ENCODE measurements at places on chromosomes 5 and 9.

DNA sequence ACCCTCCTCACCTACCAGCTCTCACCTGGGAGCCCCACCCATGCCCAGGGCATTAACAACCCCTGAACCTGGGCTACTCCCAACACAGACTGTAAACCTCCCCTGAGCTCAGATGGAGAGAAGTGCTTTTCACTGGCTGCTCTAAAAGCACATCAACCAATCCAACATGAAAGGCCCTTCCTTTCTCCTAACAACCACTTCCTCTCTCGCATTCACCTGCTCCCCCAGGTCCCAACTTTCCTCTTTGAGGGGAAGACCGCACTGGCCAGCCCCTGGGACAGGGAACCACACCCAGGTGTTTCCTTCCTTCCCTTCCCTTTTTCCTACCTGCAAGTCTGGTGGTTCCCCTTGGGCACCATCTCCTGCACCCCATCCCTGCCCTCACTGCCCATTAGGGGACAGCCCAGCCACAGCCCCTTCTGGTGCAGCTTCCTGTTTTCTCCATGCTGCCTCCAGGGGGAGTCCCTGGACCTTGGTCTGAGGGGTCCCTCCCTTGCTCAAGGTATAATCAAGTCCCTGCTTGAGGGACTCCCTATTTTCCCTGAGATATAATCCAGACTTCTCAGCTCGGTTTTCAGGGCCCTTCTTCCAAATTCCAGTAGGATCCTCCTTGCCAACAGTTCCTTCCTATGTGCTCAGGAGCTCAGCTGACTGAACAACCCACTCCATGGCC lies 30.5 kb upstream of the DAB2IP start:
- DNase-seq: no peak

DNA sequence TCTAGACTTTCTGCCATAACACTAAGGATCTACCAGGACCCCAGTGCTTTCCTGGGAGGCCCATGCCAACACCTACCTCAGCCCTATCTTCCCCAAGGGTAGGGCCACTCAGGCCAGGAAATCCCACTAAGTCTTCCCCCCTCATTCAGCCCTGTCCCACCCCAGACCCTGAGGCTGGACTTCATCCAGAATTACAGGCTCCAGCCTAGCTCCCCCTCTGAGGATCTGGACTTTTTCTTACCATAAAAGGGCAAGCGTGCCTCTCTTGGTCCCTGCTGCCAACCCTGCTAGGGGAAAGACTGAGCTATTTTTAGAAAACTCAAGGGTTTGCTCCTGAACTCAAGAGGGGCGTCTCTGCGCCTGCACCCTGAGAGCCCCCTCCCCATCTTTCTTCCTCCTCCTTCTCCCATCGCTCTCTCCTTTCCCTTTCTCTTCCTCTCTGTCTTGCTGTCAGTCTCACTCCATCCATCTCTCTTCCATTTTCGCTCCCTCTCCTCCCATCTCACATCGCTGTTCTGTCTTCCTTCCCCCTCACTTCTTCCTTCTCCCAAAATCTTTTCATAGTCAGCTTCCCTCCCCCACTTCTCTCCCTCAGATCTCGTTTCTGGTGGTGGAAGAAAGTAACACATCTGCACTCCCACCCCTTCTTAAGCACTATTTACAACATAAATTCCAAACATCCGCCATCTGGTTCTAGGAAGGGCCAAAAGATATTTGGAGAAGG lies 38.1 kb upstream of the IL17B start:
- peak; percentile 66 for DNase-seq

GRCh38 chr5:77644371-77645157 lies 6.1 kb upstream of the OTP start:
- DNase-seq: no peak

GRCh38 chr9:133106511-133107244 lies 14.4 kb downstream of the RALGDS start:
- DNase-seq: no peak

DNA sequence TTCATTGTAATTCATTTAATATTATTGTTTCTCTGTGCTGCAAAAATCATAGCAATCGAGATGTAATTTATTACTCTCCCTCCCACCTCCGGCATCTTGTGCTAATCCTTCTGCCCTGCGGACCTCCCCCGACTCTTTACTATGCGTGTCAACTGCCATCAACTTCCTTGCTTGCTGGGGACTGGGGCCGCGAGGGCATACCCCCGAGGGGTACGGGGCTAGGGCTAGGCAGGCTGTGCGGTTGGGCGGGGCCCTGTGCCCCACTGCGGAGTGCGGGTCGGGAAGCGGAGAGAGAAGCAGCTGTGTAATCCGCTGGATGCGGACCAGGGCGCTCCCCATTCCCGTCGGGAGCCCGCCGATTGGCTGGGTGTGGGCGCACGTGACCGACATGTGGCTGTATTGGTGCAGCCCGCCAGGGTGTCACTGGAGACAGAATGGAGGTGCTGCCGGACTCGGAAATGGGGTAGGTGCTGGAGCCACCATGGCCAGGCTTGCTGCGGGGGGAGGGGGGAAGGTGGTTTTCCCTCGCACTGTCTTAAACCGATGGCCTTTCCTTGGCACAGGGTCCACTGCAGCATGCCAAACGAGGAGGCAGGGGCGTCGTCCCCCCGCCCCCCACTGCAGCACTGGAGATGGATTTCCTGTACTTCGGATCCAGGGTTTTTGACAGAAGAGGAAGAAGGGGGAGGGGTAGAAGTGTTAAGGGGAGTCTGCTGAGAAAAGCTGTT lies at the start of gene APC:
APC (plus strand) TSS at position 423 of the 728 bp plus-strand sequence. CDS start 17,006 bp downstream, outside the sequence.
- DNase-seq: peak; percentile 89

- DNase-seq: no peak
Measured at GRCh38 chr5:86865256-86865785, 247.6 kb downstream of the COX7C start.

DNA sequence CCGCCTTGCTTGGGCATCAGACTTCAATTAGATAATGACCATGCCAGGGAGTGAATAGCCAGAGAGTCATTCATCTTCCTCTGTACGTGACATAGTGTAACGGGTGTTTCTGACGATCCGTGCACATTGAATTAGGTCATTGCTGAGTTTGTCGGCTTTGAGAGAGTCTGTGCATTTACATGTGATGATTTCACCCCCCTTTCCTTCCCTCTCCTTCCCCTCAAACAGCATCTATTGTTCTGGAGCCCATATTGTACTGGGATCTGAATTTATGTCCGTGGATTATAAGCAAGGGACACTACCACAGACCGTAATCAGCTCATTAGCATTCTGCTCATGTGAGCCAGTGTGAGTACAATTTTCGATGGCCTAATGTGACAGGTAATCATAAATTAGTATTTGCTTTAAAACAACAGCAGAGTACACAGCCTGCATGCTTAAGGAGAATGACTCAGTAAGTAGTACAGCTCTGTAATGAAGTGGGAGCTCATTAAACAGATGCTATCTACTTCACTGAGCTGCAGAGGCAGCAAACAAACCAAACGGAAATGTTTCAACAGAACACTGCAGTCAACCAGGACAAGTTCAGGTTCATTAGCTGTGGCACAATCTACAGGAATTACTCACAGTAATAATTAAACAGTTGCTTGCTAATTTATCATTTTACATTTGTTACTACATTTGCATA lies 302.1 kb downstream of the CSNK1G3 start:
- DNase-seq: peak; percentile 64

DNA sequence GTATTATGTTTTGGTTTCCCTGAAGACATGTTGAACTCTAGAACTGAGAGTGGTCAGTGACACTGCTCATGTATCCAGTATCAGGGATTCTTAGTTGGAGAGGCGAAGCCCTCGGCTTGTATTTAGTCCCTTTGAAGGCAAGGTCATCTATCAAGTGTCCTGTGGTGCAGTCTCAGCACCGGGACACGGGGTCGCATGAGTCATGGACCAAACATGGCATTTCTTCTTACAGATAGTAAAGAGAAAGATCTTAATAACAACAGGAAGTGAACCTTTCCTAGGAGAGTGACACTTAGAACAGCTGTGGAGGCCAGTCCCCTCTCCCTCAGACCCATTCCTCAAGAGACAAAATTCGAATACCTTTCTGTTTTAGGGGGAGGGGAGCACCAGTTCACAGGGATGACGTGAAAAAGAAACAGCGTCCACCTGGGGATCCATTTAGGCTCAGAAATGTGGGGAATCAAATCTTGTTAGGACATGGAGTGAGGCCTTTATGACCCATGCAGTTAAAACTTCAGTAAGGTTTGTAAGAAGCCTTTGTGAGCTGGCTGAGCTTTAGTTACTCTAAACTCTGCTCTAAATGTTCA lies 86.5 kb downstream of the ADGRV1 start:
- DNase-seq: peak; percentile 32

- DNase-seq: peak; percentile 74
Measured at GRCh38 chr9:96071076-96071814, 195.8 kb downstream of the ERCC6L2 start.

- DNase-seq: no peak
Measured at GRCh38 chr9:27538647-27539046, 9.0 kb upstream of the MOB3B start.

DNA sequence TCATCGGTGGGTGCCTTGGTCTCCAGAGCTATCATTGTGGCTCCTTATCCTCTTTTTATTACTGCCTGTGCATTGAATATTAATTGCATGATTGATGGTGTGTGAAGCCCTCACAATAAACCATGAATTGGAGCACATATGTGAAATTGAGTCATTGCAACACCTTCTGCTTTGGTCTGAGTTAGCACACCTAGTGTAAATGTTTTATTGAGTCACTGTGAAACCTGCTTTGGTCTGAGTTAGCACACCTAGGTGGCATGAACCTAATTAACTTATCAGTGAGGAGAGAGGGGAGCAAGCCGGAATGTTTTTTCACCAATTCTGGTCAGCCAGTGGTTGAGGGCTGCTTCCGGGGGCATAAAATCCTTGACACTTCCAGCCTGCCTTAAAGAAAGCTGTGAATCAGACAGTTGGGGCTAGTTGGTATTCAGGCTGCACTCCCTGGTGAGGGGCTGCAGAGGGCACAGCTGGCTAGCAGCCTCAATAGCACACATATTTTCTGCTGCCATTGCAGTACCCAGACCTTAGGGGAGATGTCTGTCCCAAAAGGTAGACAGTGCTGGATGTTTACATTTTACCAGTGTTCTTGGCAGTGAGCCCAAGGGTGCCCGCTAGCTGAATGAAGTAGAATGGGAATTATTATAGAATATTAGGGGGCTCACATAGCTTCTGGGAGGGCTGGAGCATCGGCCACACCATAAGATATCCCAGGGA lies 76.5 kb upstream of the GOLM1 start:
- no peak for DNase-seq

DNA sequence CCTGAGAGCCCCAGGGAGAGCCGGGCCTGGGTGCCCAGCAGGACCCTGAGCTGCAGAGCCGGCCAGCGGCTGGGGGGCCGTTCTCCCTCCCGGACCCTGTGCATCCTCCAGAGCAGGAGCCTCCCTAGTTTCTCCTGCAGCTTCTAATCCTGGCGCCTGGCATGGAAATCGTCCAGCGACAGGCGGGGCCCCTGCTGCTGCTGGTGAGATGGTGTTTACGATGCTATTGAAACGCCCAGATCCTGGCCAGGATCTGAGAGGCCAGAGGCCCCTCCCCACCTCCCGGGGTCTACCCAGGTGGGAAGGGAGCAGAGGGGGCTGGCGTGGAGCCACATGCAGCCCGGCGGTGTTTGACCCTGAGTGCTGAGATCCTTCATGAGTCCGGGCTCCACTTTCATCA lies 38.2 kb upstream of the CEP72 start:
- DNase-seq: no peak

DNA sequence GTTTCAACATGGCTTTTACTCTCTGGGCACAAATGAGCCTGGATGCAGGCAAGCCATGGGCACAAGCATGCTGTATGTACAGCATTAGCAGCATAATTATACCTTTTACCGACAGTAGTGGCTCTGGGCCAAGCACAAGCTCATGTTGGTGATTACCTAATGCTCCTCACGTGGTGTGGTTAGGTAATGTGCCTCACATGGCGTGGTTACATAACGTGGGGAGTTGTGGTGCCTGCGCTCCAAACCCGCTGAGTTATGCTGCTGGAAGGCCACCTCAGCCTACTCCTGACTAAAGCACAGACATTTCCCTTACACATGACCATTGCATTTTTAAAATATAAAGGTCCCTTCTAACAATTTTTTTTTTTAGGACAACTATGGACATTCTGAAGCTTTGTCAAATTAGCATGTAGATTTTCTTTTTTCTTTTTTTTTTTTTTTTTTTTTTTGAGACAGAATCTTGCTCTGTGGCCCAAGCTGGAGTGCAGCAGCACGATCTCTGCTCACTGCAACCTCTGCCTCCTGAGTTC lies 794.0 kb downstream of the EFNA5 start:
- no peak for DNase-seq

GRCh38 chr9:122016744-122017143 lies 76.4 kb downstream of the TTLL11 start:
- no peak for DNase-seq

GRCh38 chr5:24065779-24066178 lies 558.4 kb downstream of the PRDM9 start:
- DNase-seq: no peak

DNA sequence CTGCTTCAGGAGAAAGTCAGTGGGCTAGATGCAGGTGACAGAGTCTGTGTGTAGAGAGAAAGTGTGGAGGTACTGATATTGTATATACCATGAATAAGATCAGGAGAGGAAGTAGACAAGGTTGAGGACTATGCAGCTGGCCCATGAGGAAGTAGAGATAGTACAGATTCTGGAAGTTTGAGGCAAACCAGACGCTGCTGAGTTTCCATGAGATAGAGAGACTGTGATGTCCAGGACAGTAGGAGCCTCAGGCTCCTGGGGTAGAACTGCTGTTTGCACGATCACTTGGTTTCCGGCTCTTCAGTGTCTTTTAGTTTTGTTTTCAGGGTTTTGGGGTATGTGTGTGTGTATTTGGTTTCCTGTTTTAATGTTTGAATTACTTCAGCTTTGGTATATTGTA lies 13.6 kb downstream of the OTULINL start:
- DNase-seq: peak; percentile 34

DNA sequence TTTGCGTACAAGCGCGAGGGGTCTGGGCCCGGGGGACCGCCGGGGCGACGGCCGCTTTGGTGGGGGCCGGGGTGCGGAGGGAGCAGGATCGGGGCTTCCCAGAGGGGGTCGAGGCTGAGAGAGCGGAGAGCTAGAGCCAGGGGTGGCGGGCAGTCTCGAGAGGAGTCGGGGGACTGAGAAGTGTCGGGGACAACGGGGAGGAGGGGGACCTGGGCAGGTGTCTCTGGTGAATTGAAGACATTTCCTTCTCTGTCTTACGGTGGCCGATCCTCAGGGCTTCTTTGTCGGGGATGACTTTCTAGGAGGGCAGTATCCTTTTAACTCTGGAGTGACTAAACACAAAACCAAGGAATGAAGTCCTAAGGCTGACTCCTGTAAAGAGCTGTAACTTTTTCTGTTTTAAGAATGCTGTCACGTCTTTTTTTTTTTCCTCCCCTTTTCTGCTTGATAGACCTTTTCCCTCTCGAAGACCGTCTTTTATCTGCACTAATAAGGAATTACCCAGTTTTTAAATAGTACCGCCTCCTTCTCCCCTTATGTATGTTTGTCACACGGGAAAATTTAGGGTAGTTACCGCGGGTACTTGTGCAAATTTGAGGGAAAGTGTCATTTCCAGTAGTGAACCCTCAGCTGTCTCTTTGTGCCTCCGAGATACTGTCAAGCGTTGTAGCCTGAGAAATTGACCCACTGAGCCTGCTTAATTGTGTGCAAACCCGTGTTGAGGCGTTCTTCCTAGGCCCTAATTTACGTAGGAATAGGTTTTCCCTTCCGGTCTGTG lies 822 bp downstream of the DENND4C start:
- DNase-seq: peak; percentile 16

- no peak for DNase-seq
Measured at GRCh38 chr5:151413800-151414199, 33.6 kb upstream of the SLC36A1 start.

All from hepatocyte (in vitro differentiated cells).